Karpas-422 (cell line): ENCODE measurements at places on chromosomes 16 and 17. TPM values are rescaled to one million over a fixed set of nuclear protein-coding genes. Genes with fewer than 3 reads are reported as not detected.

Gene MYL4
- total RNA-seq: 3.7 and 6.0 TPM in 2 replicates

Gene CD300H
- not detected in 2 replicates for total RNA-seq

Gene ST6GALNAC1
- not detected in 2 replicates for total RNA-seq

Gene MIS12
- total RNA-seq: 11.3 and 22.5 TPM in 2 replicates

Gene SLC16A6
- 44.7 and 59.9 TPM in 2 replicates for total RNA-seq

Gene ARL17B
- total RNA-seq: 11.5 and 19.7 TPM in 2 replicates

Gene SLC22A31
- total RNA-seq: not detected in 2 replicates
